Metanephros (tissue), 2 donors: ENCODE measurements at places on chromosomes 5 and 9. TPM values are rescaled to one million over a fixed set of nuclear protein-coding genes. Genes with fewer than 3 reads are reported as not detected.

The SHISAL2B gene
- not detected for total RNA-seq

The PCDHB9 gene
- 3.3 TPM for total RNA-seq

The CDH9 gene
- total RNA-seq = 10.2 TPM

The COL15A1 gene
- total RNA-seq = 107 TPM

The NREP gene
- 333 TPM for total RNA-seq
